Activated CD4-positive, alpha-beta memory T cell treated with anti-CD3 and anti-CD28 coated beads for 36 hours (primary cell): ENCODE measurements at places on chromosomes 13 and 19.

DNA sequence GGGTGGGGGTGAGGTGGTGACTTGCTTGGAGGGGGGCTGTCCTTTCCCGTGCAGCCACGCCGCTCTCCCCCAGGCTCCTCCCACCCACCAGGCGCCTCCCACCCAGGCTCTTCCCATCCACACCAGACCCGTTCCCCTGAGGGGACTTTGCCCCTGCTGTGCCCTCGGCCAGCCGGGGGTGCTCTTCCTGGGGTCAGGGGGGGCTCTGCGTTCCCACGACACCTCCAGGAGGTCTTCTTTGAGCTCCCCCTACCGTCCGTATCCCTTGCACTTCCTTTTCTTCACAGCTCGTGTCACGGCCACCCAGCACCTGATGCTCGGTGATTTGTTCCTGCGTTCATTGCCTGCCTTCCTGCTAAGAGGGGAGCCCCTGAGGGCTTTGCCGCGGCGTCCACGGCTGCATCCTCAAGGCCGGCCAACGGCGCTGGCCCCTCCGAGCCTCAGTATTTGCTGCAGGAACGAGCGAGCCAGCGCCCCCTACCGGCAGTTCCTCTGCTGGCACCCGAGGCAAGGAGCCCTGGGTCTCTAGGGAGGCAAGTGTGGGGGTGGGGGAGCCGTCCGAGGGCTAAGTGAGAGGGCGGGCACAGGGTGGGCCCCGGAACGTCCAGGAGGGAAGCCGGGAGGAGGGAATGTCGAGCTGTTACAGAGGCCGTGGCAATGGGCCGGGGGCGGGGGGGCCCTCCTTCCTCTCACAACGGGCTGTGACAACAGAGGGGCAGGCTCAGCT lies 11.8 kb downstream of the LRRC4B start:
- peak; percentile 86 for DNase-seq

- no peak for DNase-seq
Observed at GRCh38 chr13:111962431-111962891, 104.5 kb upstream of the SOX1 start.

- no peak for DNase-seq
Observed at GRCh38 chr19:35309481-35310279, 17.7 kb downstream of the MAG start.

- DNase-seq, result no peak
Observed at GRCh38 chr19:44824761-44825160, 15.9 kb downstream of the BCAM start.

DNA sequence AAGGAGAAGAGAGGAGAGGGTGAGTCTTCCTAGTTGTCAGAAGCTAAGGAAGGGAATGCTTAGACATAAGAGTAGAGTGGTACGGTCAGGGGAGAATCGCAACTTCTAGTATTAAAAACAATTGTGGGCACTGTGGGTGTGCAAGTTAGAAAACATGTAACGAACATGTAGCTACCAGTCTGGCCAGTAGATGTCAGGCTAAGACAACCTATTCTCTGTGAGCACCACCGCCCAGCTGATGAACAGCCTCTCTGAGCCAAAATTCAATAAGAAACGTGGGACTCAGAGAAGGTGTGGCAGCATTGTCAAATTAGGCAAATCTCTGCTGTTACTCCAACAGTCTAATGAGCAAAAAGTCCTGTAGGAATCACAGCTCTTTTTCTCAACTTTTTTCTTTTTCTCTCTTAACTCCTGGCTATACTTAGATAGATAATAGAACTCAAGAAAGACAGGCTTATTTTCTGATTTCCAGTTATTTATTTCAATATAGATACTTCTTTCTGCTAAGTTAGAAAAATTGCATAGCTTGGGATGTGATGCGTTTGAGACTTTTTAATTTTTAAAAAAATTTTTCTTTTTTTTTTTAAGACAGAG lies 186.2 kb downstream of the USP12 start:
- peak; percentile 79 for DNase-seq
